IMR-90 (cell line): ENCODE measurements at places on chromosomes 12 and 14.

- DNase-seq, result peak; percentile 52
Observed at GRCh38 chr14:63853831-63854293, 1.1 kb downstream of the SYNE2 start.

DNA sequence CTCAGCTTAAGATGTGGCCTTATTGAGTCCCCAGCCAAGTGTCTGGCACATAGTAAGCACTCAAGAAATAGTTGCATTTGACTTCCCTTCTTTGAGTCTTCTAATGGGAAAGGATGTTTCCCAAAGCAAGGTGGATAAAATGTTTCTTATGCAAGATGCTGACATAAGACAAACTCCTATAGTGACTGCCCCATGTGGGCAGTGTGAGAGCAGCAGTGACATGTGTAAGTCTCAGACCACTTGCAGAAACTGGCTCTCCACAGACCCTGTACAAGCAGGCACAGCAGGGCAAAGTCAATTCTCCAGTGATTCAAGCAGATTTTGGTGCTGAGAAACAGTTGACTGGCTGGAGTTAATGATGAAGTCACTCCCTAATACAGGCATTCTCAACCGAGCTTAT, 255.3 kb downstream of the ANO2 start:
- DNase-seq, result no peak

GRCh38 chr12:124742111-124742510, 121.6 kb downstream of the SCARB1 start:
- DNase-seq, result no peak

- DNase-seq, result no peak
Observed at GRCh38 chr14:72590577-72590976, 303.3 kb downstream of the DPF3 start.

GRCh38 chr12:93302331-93303229, 75.1 kb upstream of the NUDT4 start:
- DNase-seq, result peak; percentile 97

DNA sequence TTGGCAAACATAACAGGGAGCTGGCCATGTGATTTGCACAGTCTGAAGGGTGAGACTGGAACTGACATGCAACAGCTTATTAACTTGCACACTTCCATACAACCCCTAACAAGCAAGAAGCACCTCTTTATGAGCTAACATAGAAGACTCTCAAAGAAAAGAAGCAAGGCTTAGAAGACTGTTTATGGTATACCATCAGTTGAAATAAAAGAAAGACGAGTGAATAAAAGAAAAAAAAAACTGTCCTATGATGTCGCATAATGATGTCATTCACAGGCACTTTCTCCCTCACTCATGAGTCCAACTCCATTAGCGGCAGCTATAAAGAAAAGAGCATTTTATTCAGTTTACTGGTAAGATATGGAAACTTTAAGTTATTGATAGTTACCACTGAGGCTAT, 3.3 kb upstream of the MDM1 start:
- no peak for DNase-seq
